ENCODE measurements at places on chromosomes 12 and 14.
A peak's percentile ranks its signal among the peaks of the same experiment; 100 is the strongest.

DNA sequence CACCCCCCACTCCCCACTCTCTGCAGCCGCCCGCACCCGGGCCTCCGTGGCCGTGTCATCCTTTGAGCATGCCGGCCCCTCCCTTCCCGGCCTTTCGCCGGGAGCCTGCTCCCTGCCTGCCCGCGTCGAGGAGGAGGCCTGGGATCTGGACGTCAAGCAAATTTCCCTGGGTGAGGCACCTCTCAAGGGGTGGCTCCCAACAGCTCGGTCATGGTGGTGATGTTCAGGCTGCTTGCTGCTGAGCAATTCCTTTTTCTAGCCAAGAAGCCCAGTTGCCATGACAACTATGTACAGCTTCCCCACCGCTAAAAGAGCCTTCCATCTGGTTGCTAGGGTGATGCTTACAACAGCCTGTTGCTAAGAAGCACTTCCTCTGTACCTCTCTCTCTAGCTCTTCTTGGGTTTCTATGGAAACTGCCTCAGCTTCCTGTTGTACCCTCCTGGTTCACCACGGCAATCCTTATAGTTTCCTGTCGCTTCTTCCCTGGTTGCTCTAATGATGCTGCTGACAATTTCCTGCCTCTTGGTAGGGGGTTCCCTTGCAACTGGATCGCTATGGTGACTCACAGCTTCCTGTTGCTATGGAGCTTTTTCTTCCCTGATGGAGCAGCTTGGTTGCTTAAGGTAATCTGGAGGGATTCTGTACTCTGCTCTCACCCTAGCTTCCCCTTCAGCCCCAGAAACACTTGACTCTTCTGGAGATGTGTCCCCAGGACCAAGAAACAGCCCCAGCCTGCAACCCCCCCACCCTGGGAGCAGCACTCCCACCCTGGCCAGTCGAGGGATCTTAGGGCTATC is 11.0 kb downstream of the ZNF219 start:
- peak; percentile 38 for DNase-seq

- no peak for DNase-seq
These were observed 201.4 kb downstream of the TTC6 start for GRCh38 chr14:37796703-37797416.

DNA sequence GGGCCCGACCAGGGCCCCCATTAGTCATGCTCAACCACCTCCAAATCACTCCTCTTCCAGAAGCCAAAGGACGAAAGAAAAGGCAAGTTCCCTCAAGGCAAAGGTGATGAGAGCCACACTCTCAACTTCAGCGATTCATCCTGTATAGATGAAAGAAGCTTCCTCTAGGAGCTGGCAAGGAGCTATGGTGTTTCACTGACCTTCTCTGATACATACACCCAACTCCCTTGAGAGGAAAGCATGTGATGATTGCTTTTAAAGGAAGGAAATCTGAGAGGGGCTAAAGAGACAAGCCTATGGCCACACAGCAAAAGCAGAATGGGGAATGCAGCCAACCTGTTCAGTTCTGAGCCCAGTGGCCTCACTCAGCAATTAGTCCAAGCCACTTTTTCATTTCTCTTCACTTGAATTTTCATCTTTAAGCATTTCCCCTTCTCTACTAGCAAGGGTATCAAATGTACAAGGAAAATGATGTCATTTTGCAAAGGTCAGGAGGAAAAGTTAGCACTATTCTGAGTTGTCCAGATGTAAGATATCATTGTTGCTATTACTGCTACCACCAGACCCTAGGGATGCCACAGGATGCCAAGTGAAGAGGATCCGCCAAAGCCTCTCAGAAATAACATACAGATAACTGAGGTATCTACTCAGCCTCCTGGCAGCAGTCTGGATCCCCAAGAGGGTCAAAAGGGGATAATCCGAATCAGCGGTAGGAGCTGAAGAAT is 82.5 kb downstream of the MAP3K9 start:
- no peak for DNase-seq

DNA sequence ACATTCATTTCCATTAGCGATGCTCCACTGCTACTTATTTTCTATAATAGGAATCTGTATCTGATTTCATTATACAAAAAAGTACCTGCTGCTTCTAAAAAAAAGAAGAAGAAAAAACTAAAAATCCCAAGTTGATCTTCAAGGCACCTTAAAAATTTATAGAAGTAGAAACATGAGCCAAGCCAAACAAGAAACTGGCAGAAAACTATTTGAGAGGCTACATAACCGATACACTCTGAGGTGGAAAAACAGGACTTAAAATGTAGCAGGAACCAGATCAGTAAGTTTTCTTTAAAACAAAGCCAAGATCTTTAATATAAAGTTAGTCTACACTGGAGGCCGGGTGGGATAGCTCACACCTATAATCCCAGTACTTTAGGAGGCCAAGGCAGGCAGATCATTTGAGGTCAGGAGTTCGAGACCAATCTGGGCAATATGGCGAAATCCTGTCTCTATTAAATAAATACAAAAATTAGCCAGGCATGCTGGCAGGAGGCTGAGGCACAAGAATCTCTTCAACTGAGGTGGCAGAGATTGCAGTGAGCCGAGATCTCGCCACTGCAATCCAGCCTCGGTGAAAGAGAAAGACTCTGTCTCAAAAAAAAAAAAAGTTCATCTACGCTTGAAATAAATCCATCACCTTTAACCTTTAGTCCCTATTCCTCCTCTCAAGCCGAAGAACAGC is 278.6 kb downstream of the MED13L start:
- no peak for DNase-seq

DNA sequence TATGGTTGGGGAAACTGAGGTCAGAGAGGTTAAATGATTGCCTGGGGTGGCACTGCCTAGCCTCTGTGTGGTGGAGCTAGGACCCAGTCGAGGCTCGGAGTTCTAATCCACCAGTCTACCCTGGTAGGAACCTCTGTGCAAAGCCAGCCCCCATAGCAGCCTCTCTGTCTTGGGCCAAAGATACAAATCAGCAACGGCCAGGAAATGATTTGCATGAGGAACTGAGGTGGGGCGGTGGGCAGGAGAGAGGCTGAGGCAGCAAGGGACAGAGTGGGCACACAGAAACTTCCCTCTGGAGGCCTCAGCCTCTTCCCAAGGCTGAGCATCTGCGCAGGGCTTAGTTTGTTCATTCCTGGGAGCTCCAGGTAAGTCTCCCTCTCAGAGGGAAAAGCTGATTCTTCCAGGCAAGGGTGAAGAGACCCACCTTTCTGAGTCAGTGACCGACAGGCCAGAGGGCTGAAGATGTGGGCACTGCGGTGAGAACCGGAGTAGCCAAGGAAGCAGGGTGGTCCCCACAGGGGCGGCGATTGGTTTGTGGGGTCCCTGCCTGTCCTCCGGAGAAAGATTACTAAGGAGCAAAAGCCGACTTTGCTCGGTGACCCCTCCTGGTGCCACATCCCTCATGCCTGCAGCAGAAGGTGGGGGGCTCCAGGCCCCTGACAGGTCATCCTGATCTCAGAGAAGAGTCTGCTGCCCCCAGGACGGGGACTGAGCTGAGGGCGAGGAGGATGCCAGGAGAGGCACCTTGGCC is 134.6 kb downstream of the CACNA1C start:
- no peak for DNase-seq
